Fibroblast of skin of right biceps (primary cell): ENCODE measurements at places on chromosomes 3 and 15.

DNA sequence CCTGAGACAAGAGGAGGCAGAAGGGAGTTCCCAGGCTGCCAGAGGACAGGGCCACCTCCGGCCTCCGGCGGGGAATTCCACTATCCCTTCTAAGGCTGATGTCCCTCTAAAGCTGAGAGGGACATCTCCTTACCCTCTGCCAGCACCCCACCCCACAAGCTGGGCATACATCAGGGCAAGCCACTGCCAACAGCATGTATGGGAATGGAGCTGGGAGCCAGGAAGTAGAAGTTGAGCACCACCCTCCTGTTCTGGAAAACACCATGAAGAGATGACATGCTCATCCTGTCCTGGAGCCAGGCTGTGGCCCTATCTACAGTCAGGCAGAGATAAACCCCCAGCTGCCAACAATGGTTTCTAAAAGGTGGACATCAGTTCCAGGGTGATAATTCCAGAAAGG is 7.1 kb downstream of the PLCD1 start:
- DNase-seq, result no peak

DNA sequence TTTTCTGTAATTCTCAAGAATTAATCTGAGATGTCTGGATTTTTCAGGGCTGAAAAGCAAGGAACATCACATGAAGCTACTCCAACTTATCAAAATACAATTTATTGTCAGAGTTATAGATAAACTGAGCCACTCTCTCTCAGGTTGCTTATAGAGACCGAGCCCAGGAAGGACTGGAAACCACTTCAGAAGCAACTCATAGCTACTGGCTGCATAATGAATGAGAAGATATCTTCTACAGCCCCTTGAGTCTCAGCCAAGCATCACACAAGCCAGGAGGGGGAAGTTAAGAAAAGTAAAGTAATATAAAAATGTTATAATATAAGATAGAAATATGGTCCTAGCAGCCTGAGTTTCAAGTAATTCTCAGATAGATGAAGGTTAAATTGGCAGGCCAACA is 186.0 kb downstream of the TNIK start:
- no peak for DNase-seq

DNA sequence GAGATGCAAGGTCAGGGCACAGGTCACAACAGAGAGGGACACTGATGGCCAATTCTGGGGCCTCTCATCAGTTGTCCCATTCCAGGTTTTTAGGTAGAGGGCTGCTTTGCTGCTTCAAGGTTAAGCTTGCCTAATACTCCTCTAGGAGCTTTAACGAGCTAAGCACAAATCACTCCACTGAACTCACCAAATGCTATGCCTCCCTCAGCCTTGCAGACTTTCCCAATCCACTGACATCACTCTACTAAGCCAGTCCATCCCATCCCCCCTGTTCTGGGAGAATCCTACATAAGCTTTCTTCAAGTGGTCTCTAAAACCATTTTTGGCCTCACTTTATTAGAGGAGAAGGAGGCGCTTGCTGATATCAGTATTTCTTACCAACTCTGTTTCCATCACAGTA is 24.8 kb upstream of the PDCD6IP start:
- DNase-seq, result peak; percentile 10

- DNase-seq, result peak; percentile 60
Measured at GRCh38 chr15:60674704-60675395, 195.9 kb upstream of the ICE2 start.

DNA sequence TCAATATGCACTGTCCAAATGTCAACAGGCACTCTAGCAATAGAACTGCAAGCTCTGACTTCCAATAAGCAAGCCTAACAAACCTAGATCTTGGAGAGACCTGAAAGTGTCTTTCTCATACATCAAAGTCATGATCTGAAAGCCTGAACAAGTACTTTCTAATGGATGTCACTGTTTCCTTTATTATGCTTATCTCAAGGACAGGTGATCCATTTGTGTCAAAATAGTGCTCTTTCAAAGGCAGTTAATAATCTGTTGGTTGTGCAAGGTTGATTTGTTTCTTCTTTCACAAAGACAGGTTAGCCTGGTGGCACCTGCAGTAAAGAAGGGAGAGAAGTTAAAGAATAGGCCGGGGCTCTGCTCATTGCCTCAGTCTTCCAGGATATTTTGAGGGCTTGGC is 146.8 kb downstream of the EPHB1 start:
- no peak for DNase-seq

- no peak for DNase-seq
Measured at GRCh38 chr15:78800189-78800588, 11.1 kb downstream of the ADAMTS7 start.

DNA sequence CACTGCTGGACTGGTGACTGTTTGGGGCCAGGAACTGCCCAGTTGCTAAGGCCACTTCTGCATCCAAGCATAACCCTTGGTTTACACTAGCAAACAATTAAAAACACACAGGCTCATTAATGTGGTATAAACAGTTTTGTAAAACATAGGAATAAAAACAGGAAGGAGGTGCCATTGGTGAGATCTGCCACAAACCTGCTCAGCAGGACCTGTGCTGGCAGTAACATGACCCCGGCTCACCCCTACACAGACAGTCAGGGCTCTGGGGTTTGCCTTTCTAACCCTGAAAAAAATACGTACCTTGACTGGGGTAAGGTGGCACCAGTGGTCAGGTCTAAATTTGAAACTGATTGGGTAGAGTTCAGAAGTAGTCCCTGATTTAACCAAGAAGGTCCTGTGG is 76.2 kb downstream of the ATP1B3 start:
- no peak for DNase-seq

- DNase-seq, result no peak
Measured at GRCh38 chr3:27185231-27185989, 183.8 kb downstream of the NEK10 start.

DNA sequence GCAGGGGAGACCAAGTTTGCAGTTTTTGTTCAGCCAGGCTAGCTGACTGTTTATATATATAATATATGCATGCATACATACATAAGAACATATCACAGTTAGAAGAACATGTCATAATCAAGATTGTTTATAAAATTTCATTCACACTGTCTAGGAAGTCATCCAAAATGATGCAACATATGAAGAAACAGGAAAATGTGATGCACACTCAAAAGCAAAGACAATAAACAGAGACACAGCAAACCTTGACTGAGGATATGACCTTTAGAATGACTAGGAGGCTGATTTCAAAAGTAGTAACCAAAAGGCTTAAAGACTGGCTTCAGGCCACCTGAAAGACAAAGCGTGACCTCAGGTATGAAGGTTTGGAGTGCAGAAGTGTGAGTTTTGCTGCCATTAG is 166.2 kb upstream of the NDN start:
- no peak for DNase-seq

DNA sequence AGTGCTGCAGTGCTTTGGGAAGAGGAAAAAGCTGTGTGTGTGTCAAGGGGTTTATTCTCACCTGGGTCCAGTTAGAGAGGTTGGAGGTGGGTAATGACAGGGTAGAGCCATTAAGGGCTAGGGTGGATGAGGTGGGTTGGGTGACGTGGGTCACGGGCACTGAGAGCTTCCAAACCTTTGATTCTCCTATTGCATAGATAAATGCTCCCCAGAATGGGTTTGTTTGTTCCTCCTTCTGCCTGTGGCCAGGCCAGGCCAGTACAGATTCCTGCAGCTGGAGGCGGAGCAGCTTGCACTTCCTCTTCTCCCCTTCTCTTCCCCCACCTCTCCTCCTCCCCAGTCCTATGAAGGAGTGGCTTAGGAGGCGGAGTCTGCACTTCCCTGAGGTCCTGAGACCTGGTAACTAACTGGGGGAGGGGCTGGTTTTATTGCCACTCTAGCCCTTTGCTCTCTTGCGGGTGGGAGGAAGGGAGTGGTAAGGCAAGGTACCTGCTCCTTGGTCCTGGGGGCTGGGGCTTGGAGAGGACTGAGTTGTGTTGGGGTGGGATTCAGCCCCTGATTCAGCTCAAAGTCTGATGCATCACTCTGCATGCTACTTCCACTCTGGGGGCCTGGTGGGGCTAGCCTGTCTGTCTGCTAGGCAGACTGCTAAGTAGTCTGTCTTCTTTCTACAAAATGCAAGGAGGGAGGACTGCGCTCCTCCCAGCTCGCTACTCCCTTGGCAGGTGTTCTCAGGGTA is 3.5 kb downstream of the SPINT1 start:
- peak; percentile 25 for DNase-seq

GRCh38 chr3:112200317-112200666 is 67.2 kb upstream of the GCSAM start:
- no peak for DNase-seq

GRCh38 chr3:177802151-177802900 is 605.0 kb upstream of the TBL1XR1 start:
- peak; percentile 49 for DNase-seq

DNA sequence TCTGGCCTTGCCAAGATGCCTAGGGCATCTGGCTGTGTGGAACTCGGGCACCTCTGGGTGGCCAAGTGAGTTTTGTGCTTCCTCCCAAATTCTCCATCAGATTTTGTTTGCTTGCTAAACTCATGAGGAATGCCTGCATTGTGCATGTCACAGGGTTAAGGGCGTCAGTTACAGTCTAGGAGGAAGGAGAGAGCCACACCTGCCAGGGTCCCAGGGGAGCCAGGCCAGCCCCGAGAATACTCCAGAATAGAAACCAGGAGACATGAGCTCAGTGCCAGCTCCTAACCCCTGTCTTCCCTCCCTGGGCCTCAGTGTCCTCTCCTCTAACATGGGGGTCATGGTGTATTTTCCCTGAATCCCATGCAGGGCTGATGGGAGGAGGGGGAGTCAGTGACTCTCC is 22.0 kb upstream of the SKOR1 start:
- no peak for DNase-seq

DNA sequence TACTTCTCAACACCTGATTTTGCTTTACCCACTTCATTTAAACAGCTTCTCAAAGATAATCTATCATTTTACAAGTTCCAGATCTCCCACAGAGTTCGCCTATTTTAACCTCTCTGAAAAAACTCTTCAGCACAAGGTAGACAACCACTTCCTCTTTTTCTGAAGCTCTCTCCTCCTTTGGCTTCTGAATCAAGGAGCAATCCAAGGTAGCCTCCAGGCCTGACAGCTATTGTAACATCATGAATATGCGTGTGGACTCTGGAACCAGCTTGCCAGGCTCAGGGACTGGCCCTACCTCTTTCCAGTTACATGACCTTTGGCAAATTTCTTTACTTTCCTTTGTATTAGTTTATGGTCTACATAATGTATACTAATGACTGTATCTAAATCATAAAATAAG is 405.9 kb upstream of the ZNF385D start:
- no peak for DNase-seq

DNA sequence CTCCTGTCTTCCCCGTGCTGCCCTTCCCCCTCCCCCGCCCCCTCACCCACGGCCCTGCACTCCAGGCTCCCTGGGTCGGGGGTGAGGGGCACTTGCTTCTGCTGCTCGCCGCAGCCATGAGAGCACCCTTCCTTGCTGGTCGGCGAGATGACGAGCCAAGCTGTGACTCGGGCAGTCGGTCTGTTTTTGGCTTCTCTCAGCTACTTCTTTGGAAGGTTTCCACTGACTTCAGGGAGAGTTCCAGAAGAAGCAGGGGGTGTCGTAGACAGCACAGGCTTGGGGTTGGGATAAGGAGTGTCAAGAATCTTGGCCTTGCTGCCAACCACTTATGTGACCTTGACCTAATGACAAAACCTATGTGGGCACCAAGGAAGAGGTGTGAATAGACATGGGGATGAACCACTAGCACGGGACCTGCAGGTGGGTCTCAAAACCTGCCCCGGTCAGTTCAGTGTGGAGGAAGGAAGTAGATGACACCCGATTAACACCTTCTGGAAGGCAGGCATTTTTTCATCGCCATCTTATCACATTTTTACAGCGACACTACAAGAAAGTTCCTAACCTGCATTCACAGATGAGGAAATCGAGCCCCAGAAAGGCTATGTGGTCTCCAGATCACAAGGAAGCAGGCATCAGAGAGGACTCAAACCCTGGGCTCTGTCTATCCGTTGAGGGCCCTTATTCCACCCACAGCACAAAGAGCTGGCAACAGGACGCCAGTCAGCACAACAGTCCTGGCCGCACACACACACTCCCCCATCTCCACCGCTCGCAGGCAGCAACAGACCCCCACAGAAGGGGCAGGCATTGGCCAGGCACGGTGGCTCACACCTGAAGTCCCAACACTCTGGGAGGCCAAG is 120.9 kb downstream of the LIPC start:
- DNase-seq, result no peak

DNA sequence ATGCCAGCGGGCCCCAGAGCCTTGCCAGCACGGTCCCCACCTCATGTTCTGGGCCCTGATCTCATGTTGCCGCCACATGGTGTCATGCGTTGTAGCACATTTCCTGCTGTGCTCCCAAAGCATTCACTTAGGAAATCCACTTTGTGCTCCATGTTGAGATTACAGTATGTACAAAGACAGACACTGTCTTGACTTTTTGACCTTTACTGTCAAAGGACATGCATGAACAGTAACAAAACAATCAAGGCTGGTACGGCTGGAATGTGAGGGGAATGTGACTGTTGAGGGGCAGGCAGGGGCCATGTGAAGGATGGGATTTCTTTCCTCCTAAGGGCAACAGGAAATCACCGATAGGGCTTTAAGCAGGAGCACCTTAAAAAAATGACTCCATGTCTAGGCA is 53.3 kb upstream of the RPL32 start:
- peak; percentile 23 for DNase-seq

- no peak for DNase-seq
Measured at GRCh38 chr3:16534640-16535262, 21.3 kb upstream of the RFTN1 start.

- DNase-seq, result peak; percentile 51
Measured at GRCh38 chr15:49693498-49693897, 72.7 kb downstream of the DTWD1 start.
